Fibroblast of lung (primary cell): ENCODE measurements at places on chromosomes 1 and 21. TPM values are rescaled to one million over a fixed set of nuclear protein-coding genes. Genes with fewer than 3 reads are reported as not detected.

DNA sequence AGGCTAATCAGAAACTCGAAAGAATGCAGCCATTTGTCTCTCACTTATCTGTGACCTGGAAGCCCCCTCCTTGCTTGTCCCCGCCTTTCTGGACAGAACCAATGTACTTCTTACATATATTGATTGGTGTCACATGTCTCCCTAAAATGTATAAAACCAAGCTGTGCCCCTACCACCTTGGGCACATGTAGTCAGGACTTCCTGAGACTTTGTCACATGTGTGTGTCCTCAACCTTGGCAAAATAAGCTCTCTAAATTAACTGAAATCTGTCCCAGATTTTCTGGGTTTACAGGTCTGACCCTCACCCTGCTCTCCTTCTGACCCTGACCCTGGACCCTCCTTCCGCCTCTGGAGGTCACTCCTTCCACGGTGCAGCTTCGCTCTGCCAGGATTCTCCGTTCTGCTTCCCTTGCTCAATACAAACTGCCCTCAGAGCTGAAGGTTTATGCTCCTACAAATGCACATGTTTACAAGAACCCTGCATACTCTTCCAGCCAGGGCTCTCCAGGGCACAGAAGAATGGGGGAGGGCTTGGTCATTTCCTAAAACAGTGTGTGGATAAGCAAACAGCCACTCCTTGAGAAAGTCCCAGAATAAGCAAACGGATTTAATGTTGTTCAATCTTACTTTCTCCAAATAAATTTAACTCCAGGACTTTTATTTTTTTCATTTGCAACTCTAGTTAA is 160.5 kb downstream of the ACTL8 start:
- no peak overlapping the region for H3K4me3 ChIP-seq
- H3K4me1 ChIP-seq: no peaks in the 10 kb centered on the region
- DNase-seq: no peak
- peaks cover 14% of the 10 kb centered on the region for H3K27me3 ChIP-seq
- H3K27ac ChIP-seq: no peak overlapping the region
- H3K36me3 ChIP-seq: no peaks in the 10 kb centered on the region

DNA sequence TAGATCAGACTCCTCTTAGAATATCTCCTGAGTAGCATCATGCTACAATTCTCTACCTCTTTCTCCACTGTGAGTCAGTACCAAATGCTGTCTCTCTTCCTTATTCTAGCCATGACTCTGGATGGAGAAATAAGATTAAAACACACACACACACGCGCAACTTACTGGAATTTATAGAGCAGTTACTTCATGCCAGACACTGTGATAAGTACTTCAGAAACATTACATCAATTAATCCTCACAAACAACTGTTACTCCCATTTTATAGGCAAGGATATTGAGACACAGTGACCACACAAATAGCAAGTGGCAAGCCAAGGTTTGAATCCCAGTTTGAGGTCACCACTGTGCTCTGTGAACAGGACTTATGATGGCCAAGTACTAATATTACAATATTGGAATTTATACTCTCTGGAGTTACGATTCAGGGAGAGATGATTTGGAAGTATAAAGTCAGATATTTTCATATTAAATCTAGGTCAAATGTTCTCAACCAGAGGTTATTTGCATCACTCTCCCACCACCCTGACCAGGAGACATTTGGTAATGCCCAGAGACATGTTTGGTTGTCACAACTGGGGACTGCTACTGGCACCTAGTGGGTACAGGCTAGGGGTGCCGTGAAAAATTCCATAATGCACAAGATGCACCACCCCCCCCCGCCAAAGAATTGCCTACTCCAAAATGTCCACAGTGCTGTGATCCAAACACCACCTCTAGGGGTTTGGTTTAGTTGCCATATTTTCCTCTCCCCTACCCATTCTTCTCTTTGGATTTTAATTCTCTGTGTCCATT is 221.6 kb downstream of the LTN1 start:
- peak overlapping the region; percentile 70 for H3K27ac ChIP-seq
- no peaks in the 10 kb centered on the region for H3K36me3 ChIP-seq
- no peaks in the 10 kb centered on the region for H3K27me3 ChIP-seq
- no peak overlapping the region for H3K4me3 ChIP-seq
- DNase-seq: peak; percentile 67
- H3K4me1 ChIP-seq: peaks cover 17% of the 10 kb centered on the region

DNA sequence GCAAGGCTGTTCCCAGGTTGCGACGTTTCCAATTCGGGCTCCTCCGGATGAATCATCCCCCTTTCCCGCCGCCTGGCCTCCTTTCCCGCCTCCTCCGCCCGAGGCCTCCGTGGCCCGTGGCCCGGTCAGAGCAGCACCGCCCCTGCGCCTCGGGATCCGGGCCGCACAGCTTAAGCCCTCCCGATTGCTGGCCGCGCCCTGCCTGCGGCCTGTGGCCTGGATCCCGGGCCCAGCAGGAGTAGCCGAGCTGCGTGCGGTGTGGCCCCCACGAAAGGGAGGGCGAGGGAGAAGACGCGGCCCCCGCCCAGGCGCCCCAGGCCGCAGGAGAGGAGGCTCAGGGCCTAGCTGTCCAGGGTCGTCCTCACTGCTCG is 1.0 kb downstream of the TMEM200B start:
- H3K27me3 ChIP-seq: no peaks in the 10 kb centered on the region
- DNase-seq: peak; percentile 92
- H3K36me3 ChIP-seq: peaks cover 7% of the 10 kb centered on the region
- peak overlapping the region; percentile 64 for H3K4me3 ChIP-seq
- peaks cover 9% of the 10 kb centered on the region for H3K4me1 ChIP-seq

DNA sequence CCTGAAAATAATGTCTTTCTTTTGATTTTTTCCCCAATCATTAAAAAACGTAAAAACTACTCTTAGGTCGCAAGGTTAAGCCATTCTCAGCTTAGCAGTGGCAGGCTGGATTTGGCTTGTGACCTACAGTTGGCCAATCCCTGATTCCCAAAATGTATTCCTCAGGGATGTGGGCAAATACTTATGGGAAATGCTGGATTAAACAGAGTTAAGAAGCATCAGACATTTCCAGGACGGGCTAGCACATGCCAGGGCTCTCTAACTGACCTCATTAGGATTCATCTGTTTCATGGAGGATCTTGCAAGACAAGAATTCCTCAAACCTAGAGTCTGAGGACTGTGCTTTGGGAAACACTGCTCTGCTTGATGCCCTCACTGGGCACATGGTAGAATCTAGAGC is 982 bp upstream of the IL24 start:
- H3K27me3 ChIP-seq: no peaks in the 10 kb centered on the region
- peaks cover 46% of the 10 kb centered on the region for H3K4me1 ChIP-seq
- H3K27ac ChIP-seq: peak overlapping the region; percentile 83
- no peak for DNase-seq
- H3K4me3 ChIP-seq: no peak overlapping the region

- DNase-seq: peak; percentile 78
- peaks cover 2% of the 10 kb centered on the region for H3K4me1 ChIP-seq
Measured at GRCh38 chr21:27564684-27565301, 597.9 kb upstream of the ADAMTS5 start.

GRCh38 chr1:111882559-111882958 is 106.9 kb downstream of the KCND3 start:
- no peak for DNase-seq
- no peaks in the 10 kb centered on the region for H3K36me3 ChIP-seq
- H3K4me3 ChIP-seq: no peak overlapping the region

DNA sequence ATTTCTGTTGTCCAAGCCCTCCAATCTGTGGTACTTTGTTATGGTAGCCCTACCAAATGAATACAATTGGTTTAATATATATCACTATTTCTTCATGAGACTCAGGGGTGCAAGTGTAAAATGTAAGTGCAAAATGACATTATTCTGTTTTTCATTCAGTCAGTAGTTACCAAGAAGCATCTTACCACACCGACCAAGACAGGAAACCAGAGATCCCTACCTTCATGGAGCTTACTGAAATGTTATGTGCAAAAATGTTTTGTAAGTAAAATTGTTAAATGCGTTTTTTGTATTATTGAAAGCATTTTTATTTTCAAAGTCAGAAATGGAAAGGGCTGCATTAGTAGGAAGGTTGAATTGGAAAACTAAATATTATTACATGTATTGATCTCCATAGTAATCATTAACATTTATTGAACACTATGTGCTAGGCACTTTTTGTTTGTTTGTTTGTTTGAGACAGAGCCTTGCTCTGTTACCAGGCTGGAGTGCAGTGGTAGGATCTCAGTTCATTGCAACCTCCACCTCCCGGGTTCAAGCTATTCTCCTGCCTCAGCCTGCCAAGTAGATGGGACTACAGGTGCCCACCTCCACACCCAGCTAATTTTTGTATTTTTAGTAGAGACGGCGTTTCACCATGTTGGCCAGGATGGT is 166.8 kb downstream of the PTPRC start:
- no peak for DNase-seq
- H3K27ac ChIP-seq: no peak overlapping the region
- H3K36me3 ChIP-seq: no peaks in the 10 kb centered on the region
- no peak overlapping the region for H3K4me3 ChIP-seq
- H3K4me1 ChIP-seq: no peaks in the 10 kb centered on the region
- H3K27me3 ChIP-seq: no peaks in the 10 kb centered on the region

SPATA17 gene
- total RNA-seq: 0.50 and 0.77 TPM in 2 replicates

- peak; percentile 20 for DNase-seq
- no peak overlapping the region for H3K4me3 ChIP-seq
- H3K4me1 ChIP-seq: peaks cover 15% of the 10 kb centered on the region
- H3K27ac ChIP-seq: peak overlapping the region; percentile 49
- no peaks in the 10 kb centered on the region for H3K27me3 ChIP-seq
- no peaks in the 10 kb centered on the region for H3K36me3 ChIP-seq
Measured at GRCh38 chr1:244444854-244445253, 6.9 kb downstream of the ADSS2 start.

- no peaks in the 10 kb centered on the region for H3K27me3 ChIP-seq
- no peaks in the 10 kb centered on the region for H3K36me3 ChIP-seq
- no peaks in the 10 kb centered on the region for H3K4me1 ChIP-seq
- no peak overlapping the region for H3K27ac ChIP-seq
- H3K4me3 ChIP-seq: no peak overlapping the region
Measured at GRCh38 chr21:19935467-19935866, 1062.7 kb upstream of the NCAM2 start.

DNA sequence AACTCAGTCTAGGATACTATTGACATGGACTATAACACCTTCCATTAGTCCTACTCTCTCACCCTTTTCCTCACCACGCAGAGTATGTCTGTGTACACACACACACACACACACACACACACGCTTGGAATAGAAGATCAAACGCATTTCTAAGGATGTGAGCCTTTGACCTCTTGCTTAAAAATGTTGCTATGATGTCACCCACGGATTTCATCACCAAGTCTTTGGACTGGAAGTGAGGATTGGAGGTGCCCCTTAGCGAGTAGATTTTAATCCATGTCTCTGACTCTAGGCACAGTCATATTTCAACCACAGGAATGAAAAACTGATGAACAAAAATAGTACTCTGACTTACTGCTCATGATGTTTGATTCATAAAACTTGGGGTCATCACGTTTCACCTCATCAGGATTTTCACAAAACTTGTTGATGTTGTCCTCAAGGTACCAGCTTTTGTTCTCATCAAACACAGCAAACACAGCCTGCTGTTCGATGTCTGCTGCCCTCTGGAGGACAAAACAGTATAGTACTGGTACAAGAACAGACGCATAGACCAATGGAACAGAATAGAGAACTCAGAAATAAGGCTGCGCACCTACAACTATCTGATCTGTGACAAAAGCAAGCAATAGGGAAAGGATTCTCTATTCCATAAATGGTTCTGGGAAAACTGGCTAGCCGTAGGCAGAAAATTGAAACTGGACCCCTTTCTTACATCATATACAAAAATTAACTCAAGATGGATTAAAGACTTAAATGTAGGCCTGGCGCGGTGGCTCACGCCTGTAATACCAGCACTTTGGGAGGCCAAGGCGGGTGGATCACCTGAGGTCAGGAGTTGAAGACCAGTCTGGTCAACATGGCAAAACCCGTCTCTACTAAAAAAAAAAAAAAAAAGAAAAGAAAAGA is 39.9 kb downstream of the F5 start:
- H3K4me1 ChIP-seq: no peaks in the 10 kb centered on the region
- H3K27me3 ChIP-seq: no peaks in the 10 kb centered on the region
- peak; percentile 89 for DNase-seq
- H3K4me3 ChIP-seq: no peak overlapping the region

- no peaks in the 10 kb centered on the region for H3K4me1 ChIP-seq
- no peak overlapping the region for H3K4me3 ChIP-seq
- no peaks in the 10 kb centered on the region for H3K36me3 ChIP-seq
- H3K27ac ChIP-seq: no peak overlapping the region
Measured at GRCh38 chr1:30782361-30783255, 25.0 kb upstream of the LAPTM5 start.

GRCh38 chr1:47471163-47471562 is 33.3 kb downstream of the FOXD2 start:
- no peak overlapping the region for H3K4me3 ChIP-seq
- DNase-seq: no peak
- H3K4me1 ChIP-seq: no peaks in the 10 kb centered on the region
- H3K27me3 ChIP-seq: no peaks in the 10 kb centered on the region
- H3K27ac ChIP-seq: no peak overlapping the region

OR2M3 gene
- under 0.01 TPM in 1 of 2 replicates, not detected in the other for total RNA-seq

- H3K4me3 ChIP-seq: no peak overlapping the region
- no peak for DNase-seq
- peaks cover 2% of the 10 kb centered on the region for H3K4me1 ChIP-seq
- H3K27me3 ChIP-seq: no peaks in the 10 kb centered on the region
Measured at GRCh38 chr1:96481409-96481808, 240.2 kb upstream of the PTBP2 start.

DNA sequence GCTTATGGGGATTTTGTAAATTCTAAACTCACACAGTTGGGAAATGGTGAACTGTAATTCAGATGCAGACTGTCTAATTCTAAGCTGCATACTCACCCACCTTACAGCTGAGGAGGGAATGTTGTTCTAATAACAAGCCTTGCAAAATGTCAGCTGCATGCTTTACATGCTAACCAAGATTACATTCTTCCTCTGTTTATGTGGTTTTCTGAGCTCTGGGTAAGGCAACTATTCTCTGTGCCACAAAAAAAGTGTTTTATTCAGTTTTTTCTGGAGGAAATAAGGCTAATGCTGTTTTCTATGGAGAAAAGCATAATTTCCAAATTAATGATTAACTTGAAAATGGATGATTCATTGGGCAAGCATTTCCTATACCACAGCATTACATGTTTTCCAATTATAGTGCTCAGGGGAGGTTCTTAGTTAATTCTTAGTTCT is 64.9 kb downstream of the RGS13 start:
- H3K36me3 ChIP-seq: no peaks in the 10 kb centered on the region
- H3K27me3 ChIP-seq: no peaks in the 10 kb centered on the region
- peak overlapping the region; percentile 36 for H3K27ac ChIP-seq
- no peak overlapping the region for H3K4me3 ChIP-seq
- peaks cover 14% of the 10 kb centered on the region for H3K4me1 ChIP-seq
